A549 treated with Mapracorat at 1 μM for 4 hours (cell line): ENCODE measurements at places on chromosomes 11 and 22. TPM values are rescaled to one million over a fixed set of nuclear protein-coding genes. Genes with fewer than 3 reads are reported as not detected.

Gene NDUFC2
- 244 to 268 TPM (median 248 TPM) in 5 replicates for total RNA-seq

Gene MAPK11
- total RNA-seq, result 5.2 to 7.7 TPM (median 7.0 TPM) in 5 replicates

Gene NUP98
- 58.6 to 74.2 TPM (median 66.4 TPM) in 5 replicates for total RNA-seq

Gene NFAM1
- not detected in 5 replicates for total RNA-seq

Gene THY1
- 11.8 to 18.8 TPM (median 14.0 TPM) in 5 replicates for total RNA-seq

Gene LRRC55
- total RNA-seq, result not detected in 5 replicates

Gene TRIM22
- total RNA-seq, result 0.80 to 1.4 TPM (median 0.87 TPM) in 5 replicates

Gene SF3A1
- total RNA-seq, result 45.5 to 66.8 TPM (median 65.0 TPM) in 5 replicates

Gene RAPSN
- 0.23 to 0.58 TPM (median 0.43 TPM) in 3 of 5 replicates, not detected in the others for total RNA-seq

Gene DCHS1
- total RNA-seq, result 0.06 to 0.12 TPM (median 0.10 TPM) in 5 replicates

Gene SGSM1
- 0.24 to 0.76 TPM (median 0.58 TPM) in 5 replicates for total RNA-seq

Gene SLC7A4
- not detected in 5 replicates for total RNA-seq

Gene ZNF215
- 0.82 to 1.2 TPM (median 0.95 TPM) in 5 replicates for total RNA-seq

Gene SYCE3
- 0.45 TPM in 1 of 5 replicates, not detected in the others for total RNA-seq

Gene C11orf97
- total RNA-seq, result not detected in 5 replicates

Gene TIMP3
- 1.1 to 1.8 TPM (median 1.5 TPM) in 5 replicates for total RNA-seq

Gene VSTM5
- not detected in 5 replicates for total RNA-seq

Gene ZBTB16
- 0.43 to 1.1 TPM (median 0.78 TPM) in 5 replicates for total RNA-seq

Gene DENND6B
- total RNA-seq, result 2.4 to 5.1 TPM (median 2.7 TPM) in 5 replicates

Gene SEPTIN3
- 1.0 to 1.4 TPM (median 1.2 TPM) in 5 replicates for total RNA-seq

Gene C22orf42
- total RNA-seq, result not detected in 5 replicates

Gene FAM181B
- total RNA-seq, result 0.04 to 0.08 TPM (median 0.05 TPM) in 4 of 5 replicates, not detected in the other

Gene NUDT8
- 7.1 to 14.5 TPM (median 14.0 TPM) in 5 replicates for total RNA-seq

Gene CHADL
- total RNA-seq, result not detected in 5 replicates

Gene CCDC157
- 2.4 to 3.4 TPM (median 3.2 TPM) in 5 replicates for total RNA-seq

Gene OR8D1
- total RNA-seq, result not detected in 5 replicates

Gene IL10RA
- total RNA-seq, result 0.06 to 0.21 TPM (median 0.06 TPM) in 3 of 5 replicates, not detected in the others

Gene GGT5
- total RNA-seq, result 3.3 to 4.6 TPM (median 4.2 TPM) in 5 replicates

Gene MYBPC3
- 0.07 to 0.12 TPM (median 0.08 TPM) in 4 of 5 replicates, not detected in the other for total RNA-seq

Gene SYTL2
- total RNA-seq, result 8.8 to 14.6 TPM (median 9.5 TPM) in 5 replicates

Gene SLC5A1
- total RNA-seq, result 0.06 TPM in 1 of 5 replicates, not detected in the others

Gene OR51B5
- 0.13 TPM in 2 of 5 replicates, not detected in the others for total RNA-seq

Gene HYOU1
- 39.3 to 49.3 TPM (median 46.7 TPM) in 5 replicates for total RNA-seq

Gene PAX6
- 0.55 to 1.6 TPM (median 0.69 TPM) in 5 replicates for total RNA-seq

Gene ST14
- total RNA-seq, result 0.04 to 0.25 TPM (median 0.10 TPM) in 4 of 5 replicates, not detected in the other

Gene SORL1
- total RNA-seq, result 0.97 to 2.0 TPM (median 1.5 TPM) in 5 replicates

Gene CALCB
- 0.20 TPM in 1 of 5 replicates, not detected in the others for total RNA-seq

Gene KLHDC7B
- 0.03 TPM in 2 of 5 replicates, not detected in the others for total RNA-seq

Gene LRRN4CL
- total RNA-seq, result 0.06 to 0.24 TPM (median 0.09 TPM) in 4 of 5 replicates, not detected in the other
